ENCODE measurements at places on chromosomes 1 and 21.

DNA sequence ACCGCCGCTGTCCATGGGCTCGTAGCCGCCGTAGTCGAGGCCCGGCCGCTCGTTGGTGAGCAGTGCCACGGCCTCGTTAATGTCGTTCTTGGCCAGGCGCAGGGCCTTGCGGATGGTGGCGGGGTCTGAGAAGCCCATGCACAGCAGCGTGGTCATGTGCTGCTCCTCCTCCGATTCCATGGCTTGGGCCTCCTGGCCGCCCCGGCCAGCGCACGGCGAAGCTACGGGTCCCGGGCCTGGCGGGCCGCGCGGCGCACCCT is 300 bp downstream of the USP24 start:
- peak; percentile 27 for DNase-seq

GRCh38 chr1:53519421-53519820 is 60.2 kb downstream of the DMRTB1 start:
- DNase-seq: no peak

GRCh38 chr1:88421997-88422396 is 262.1 kb upstream of the PKN2 start:
- no peak for DNase-seq

DNA sequence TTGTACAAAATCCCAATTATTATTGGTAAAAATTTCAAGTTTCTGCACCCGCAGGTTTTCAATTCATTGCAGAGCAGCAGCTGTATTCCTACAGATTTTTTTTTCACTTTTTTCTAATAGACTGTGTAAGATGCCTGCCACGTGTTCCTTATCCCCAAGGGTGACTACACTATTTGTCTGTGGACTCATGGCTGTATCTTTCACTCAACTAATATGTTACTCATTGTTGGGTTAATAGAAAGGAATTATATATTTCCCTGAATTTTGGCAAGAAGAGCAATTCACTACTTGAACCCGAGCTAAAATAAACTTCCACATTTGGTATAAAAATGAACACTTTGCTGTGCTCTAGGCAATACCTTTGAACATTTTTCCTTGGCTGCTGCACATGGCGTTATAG is 158.7 kb downstream of the NCAM2 start:
- no peak for DNase-seq

- DNase-seq: no peak
Observed at GRCh38 chr1:31545927-31546540, 30.3 kb upstream of the TINAGL1 start.

DNA sequence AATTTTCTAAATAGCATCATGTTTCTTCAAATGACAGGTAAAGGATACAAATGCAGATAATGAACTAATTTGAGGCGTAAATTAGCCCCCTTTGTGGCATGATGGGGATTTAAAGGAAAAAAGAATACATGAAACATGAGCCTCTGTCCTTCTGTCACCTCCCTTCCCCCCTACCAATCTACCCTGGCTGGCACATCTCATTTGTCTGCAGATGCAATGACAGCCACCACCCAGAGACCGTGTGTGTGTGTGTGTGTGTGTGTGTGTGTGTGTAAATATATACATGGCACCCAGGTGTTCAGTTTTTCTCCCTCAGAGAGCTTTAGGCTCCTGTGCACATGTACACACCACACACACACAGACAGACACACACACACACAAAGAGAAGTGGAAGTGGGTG is 451.1 kb downstream of the RWDD3 start:
- no peak for DNase-seq

DNA sequence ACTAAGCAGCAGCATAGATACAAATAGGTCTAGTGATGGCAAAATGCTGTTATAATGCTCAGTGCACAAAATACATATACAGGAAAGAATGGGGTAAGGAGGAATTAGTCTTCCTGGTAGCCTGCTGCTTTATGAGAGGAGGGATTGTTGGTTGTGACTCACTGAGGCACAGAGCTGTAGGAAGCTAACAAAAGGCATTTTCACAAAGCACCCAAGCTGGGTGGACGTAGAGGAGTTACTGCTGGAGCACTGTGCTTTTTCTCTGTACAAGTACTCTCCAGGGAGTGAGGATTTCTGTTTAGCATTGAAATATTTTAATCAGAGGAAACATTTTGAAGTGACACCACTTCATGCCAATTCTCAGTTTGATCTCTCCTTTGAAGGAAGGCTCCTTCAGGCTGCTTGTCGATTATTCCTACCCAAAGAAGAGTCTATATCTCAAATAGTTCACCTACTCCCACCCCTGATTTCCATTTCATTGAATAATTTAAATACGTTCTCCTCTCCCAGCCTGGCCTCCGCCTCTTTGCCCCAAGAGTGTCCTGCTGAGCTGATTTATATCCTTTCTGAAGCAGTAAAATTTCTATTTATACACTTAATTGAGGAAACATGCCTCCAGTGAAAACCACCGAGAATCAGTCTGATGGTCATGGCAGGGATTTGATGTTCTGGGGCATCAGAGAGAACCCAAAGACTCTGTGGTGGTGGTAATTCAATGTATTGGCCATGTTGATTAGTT is 271.9 kb downstream of the HHAT start:
- DNase-seq: no peak

DNA sequence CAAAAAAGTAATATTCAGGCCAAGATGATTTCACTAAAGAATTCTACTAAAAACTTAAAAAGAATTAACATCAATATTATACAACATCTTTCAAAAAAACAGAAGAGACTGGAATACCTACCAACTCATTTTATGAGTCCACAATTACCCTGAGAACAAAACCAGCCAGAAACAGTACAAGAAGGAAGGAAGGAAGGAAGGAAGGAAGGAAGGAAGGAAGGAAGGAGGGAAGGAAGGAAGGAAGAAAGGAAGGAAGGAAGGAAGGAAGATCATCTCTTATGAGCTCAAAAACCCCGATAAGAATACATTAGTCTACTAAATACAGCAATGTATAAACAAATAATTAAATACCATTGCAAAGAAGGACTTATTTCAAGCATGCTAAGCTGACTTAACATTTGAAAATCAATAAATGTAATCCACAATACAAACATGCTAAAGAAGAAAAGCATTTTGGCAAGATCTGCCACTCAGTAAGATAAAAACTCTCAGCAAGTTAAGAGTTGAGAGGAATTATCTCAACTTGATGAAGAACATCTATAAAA is 149.9 kb upstream of the RGS18 start:
- DNase-seq: no peak

- no peak for DNase-seq
Observed at GRCh38 chr1:220754918-220755295, 6.8 kb downstream of the MTARC2 start.

GRCh38 chr1:214349781-214350180 is 68.8 kb downstream of the SMYD2 start:
- no peak for DNase-seq

- no peak for DNase-seq
Observed at GRCh38 chr1:232084584-232085223, 458.1 kb downstream of the DISC1 start.

GRCh38 chr1:186473047-186473446 is 12.1 kb upstream of the PDC start:
- DNase-seq: no peak

- peak; percentile 55 for DNase-seq
Observed at GRCh38 chr1:206682111-206682510, 2.6 kb upstream of the MAPKAPK2 start.

- no peak for DNase-seq
Observed at GRCh38 chr1:54376430-54377039, 29.7 kb downstream of the SSBP3 start.

GRCh38 chr1:151711951-151712350 is 4.7 kb downstream of the CELF3 start:
- peak; percentile 75 for DNase-seq

DNA sequence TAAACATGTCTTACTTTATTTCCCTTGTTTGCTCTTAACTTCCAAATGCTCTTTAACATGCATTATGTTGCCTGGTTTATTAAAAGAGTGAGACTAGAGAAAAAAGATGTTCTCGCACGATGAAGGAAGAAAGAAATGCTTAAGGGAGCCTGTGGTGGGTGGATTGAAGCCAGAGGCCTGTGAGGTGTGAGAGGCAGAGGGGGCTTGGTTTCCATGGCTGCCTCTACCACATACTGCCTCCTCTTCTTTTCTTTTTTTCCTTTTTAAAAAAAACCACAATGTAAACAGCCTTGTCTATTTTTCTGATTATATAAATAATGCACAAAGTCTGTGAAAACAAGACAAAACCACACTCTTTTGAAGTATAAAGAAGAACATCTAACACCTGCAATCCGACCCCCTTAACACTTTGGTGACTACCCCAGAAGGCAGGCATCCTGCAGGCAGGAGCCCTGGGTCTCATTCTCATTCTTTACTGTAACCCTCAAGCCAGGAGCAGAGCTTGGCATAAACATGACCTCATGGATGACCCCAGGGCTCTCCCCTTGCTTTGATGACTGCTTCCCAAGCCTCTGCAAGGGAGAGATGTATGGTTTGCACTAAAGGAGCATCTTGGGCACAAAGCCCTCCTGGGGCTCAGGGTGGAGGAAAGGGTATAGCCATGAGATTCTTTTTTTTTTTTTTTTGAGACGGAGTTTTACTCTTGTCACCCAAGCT is 10.1 kb upstream of the PARP1 start:
- DNase-seq: no peak

- DNase-seq: no peak
Observed at GRCh38 chr21:33238565-33239255, 9.0 kb downstream of the IFNAR2 start.

DNA sequence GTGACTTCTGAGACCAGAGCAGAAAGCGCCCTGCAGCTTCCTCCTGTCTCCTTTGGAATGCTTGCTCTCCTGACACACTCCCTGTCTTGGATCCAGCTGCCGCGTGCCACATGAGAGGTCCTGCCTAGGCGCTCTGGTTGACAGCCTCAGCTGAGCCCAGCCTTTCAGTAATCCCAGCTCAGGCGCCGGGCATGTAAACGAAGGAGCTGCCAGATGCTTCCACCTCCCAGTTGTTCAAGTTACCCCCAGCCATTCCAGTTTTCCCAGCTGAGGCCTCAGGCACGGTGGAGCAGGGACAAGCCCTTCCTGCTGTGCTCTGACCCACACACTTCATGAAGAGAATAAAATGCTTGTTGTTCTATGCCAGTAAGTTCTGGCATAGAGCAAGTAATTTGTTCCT is 14.3 kb upstream of the CD34 start:
- DNase-seq: peak; percentile 80

DNA sequence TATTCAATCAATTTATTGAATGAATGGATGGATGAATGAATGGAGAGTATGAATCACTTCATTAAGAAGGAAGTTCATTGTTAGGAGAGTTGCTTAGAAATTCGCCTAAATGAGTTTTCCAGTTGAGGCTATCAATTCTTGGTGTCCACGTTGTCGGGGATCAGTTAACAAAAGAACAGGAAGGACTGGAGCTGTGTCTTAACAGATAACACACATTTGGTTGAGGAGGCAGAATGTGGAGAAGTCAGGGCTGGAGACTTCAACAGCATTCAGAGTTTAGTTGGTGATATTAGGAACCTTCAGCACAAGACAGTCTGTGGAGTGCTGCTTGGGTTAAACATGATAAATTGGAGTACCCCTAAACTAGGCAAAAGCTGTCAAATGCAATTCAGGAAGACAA is 33.7 kb downstream of the ZBTB18 start:
- no peak for DNase-seq

DNA sequence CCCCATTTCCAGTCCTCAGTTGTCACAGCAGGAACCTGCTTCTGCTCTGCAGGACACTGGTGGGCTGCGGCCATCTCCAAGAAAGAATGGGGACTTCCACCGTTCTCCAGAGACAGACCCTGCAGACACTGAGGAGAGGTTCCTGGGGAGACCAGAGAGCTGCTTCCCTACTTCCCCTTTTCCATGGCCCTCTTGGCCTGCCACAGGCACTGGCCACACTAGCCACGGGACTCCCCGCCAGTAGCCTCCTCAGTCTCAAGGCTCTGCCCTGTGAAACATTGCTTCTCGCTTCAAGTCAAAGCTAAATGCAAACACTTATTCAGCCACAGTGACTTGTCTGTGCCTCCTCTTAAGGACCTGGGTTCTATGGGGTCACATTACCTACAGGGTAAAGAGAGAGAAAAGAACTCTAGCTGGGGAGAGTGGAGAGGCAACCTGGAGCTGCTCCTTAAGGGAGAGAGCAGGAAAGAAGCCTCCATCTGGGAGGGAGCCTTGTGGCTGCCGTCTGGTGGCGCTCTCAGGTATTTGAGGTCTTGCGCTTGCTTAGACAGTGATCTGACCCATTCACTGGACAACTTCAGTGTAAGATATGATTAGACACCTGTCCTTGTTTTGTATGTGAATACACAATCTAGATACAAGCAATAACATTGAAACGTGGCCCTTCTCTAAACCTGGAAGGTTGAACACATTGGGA is 5.4 kb upstream of the SLAMF8 start:
- DNase-seq: no peak

GRCh38 chr1:203464226-203464625 is 11.4 kb upstream of the PRELP start:
- no peak for DNase-seq

DNA sequence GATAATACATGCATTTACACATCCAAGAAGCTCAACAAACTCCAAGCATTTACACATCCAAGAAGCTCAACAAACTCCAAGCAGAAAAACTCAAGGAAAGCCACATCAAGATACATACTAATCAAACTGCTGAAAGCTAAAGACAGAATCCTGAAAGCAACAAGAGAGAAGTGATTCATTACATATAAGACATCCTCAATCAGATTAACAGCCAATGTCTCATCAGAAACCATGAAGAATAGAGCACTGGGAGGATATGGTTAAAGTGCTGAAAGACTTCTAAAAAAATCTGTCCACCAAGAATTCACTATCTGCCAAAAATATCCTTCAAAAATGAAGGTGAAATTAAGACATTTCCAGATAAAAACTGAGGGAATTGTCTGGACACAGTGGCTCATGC is 45.7 kb upstream of the BATF3 start:
- no peak for DNase-seq

DNA sequence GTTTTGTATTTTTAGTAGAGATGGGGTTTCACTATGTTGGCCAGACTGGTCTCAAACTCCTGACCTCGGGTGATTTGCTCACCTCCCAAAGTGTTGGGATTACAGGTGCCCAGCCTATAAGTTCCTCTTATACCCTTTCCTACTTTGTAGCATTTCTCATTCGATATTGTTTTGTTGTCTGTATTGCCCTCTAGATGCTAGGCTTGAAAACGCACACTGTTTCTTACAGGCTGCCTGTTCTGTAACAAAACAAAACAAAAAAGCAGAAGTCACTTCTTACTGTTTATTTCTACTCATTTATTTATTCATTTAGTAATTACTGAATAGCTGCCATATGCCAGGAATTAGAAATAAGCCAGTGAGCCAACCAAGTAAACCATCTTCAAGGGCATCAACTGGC is 136.9 kb upstream of the BMP8A start:
- no peak for DNase-seq

- no peak for DNase-seq
Observed at GRCh38 chr1:165288350-165289120, 68.0 kb downstream of the LMX1A start.

GRCh38 chr1:42334240-42335049 is 590 bp downstream of the FOXJ3 start:
- peak; percentile 78 for DNase-seq

Data from stomach (tissue), 19 donors.